HCEC 1CT (cell line): ENCODE measurements at places on chromosomes 1 and 21.

DNA sequence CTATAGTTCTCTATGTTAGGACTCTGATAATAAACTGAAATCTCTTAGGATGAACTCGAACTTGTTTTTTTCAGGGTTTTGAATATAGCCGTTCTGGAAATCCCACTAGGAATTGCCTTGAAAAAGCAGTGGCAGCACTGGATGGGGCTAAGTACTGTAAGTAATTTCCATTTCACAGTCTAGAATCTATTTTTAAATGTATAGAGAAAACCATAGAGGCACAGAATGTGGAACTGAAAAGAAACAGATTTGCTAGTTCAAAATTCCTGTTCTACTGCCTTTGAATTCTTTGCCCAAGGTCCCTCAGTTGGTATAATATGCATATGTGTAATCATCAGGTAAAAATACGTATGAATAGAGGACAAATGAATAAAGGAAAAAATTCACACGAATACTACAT lies 4.8 kb downstream of the CTH start:
- DNase-seq = no peak

DNA sequence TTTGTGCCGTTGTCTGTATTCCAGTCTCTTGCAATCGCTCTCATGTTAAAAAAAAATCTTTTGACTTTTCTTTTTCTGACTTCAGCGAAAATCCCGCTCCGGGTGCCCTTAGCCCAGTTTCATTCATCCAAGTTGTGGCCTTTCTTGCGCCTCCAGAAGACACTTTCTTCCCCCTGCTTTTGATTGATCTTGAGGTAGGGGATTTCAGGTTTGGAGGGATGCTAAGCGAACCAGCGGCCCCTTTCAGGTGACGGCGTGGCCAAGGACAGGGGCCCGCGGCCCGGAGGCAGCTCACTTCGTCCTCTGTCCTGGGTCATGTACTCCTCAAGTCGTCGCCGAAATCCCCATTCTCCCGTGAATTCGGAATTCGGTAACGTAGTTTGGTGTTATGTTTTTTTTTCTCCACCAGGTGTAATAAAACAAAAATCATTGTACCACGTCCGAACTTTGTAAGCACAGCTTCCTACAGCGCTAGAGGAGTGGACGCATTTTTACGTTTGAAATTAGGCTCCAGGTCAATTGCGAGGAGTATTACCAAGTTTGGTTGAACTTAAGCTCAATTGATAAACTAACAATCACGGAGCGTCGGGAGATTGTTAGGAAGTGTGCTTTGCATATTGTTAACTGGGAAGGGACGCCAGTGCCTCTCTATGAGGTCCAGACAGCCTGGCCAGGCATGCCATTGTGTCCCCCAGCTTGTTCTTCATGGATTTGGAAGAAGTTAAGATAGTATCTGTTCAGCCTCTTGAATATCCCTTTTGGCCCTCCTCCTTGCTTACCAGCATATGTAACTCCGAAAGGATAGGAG lies 1.1 kb downstream of the MRPS6 start:
- no peak for DNase-seq

DNA sequence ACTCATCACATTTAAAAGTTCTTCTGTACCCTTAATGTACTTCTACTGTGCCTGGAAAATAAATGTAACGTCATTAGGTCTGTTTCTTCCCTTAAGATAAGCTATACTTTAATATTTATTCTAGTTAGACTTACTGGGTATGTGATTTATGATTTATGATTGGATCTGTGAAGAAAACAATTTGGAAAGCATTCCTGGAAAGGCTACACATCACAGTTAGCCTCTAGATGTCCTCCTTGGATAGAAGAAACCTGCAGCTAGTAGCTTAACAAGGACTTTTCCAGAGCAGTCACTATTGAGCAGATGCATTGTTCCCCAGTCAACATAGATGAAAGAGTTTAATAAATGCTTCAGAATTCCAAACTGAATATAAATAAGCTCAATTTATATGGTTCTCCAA lies 22.2 kb upstream of the ABL2 start:
- peak; percentile 61 for DNase-seq

DNA sequence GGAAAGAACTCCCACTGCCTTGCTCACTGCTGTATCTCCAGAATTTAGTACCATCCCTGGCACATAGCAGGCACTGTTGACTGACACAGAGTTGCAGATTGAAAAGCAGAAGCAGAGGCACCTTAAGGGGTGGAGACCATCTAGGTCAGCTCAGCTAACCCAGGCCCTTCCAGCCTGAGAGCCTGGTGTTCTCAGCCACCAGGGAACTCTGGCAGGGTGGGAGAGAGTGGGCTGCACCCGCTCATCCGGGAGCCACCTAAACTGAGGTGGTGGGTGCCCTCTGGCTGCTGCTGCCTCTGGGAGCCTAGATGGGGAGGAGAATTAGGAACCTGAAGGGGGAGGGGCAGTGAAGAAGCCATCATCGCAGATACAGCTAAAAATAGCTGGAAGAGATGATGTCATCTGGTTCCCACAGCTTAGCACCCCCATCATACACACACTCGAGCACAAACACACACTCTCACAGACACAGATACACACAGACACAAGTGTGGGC lies 1.5 kb upstream of the TSPAN1 start:
- DNase-seq = no peak

DNA sequence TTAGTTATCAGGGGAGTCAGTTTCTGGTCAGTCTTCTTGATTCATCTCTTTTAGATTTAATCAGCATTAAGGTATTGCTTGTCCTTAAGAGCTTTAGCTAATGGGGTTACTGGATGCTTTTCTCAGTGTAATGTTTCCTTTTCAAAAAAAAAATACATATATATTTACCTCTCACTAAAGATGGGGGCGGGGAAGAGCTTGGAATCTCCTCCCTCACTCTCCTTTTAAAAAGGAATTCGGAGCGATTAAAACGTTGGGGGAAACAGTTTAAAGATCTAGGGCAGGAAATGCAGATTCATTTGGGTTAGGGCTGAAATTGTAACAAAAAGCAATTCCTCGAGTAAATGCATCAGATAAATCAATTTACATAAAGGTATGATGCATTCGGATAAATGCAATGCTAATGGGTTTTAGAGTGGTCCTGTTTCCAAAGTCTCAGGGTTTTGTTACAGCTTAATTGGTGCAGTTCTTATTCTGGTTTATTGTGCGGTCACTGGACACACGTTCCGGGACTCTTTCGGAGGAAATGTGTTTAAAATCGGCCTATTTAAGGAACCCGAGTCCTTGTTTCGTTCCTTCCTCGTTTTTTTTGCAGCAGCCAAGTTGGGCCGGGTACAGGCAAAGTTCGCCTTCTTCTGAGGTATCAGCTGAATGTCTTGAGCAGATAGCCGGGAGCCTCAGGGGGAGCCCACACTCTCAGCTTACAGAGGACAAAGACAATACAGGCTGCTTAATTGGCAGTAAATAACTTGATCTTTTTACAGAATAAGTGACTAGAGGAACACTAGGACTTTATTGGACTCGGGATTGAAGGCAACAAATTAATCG lies 1.6 kb downstream of the LMO4 start:
- DNase-seq = peak; percentile 42

DNA sequence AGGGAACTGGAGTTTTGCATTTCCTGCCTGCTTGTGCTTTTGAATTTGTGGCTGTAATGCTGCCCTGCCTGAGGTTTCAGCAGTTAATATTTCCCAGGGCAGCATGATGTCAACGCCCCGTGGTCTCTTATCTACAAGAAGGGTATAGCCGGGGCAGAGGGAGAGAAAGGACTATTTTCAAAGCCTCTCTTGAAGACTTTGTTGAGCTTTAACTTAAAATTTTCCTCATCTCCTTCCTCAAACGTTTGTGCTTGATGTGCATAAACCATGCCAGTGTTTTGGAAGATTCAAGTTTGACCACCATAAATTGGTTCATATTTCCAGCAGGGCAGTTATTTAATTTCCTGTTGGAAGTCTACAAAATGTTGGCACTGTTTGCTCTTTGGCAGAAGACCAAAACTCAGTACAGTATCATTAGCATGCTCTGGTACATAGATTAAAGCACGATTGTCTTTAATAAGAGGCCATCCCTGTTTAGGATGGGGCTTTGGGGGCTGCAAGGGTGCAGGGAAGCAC lies 43.4 kb downstream of the ROR1 start:
- DNase-seq = no peak

GRCh38 chr1:175715742-175716141 lies 27.7 kb downstream of the TNR start:
- no peak for DNase-seq

DNA sequence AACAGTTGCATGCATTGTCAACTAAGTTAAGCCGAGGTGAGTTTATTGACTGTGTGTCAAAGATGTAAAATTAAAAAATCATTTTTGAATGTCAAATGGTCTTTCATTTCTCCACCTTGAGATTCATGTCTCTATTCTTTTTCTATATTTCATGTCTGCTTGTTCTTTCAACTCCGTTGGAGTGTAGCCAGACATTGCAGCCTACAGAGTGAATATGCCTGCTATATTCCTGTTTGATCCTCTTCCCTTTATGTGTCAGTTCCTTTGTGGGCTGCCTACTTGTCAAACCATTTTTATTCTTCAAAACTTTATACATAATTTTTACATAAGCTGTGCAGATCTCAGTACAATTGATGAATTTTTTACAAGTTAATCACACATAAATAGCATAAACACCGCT lies 1325.8 kb upstream of the PRMT6 start:
- no peak for DNase-seq

DNA sequence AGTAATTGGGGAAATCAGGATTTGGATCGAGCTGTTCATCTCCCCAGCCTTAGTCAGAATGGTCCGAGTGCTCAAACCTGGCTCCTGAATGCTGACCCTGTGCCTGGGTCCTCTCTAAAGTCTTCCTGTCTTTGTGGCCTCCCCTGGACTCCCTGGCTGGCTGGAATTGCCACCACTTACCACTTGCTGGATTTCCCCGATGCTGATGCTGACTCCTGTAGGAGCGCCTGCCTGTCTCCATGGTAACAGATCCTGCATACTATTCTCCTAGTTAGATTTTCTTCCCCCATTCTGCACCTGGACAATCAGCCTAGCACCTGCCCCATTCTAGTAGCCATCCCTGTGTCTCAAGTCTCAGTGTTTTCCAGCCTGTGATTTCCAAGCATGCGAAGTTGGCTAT lies 382.2 kb upstream of the ESRRG start:
- DNase-seq = no peak

DNA sequence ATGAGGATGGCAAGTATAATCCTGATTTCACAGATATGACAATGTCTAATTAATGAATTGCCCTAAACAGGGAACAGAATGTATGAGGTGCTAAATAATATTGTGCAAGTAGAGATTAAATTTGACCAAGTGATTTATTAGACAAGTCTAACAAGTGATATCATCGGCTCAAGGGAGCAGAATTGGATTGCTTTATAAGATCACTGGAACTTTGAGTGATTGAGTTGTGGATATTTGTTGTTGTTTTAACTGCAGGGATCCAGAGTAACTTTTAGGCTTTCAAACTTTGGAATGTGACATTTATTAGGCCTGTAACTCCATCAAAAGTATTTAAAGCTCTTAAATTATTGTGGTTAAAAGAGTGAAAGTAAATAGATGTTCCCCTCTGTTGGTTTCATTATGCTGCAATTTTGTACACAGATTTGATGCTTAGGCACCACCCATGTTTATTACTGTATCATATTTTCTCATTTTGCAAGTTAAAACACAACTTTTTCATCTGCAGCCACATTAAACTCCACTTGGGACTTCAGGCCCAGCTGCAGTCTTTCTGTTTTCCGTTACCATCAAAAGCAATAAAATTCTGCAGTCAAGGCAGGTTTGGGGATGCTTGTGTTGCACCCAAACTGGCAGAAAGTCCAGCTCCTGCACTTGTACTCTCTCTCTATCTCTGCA lies 206.6 kb downstream of the HLX start:
- DNase-seq = no peak

- DNase-seq = no peak
Observed at GRCh38 chr1:25872713-25873112, 2.8 kb downstream of the PAQR7 start.

GRCh38 chr1:10915594-10915993 lies 96.9 kb upstream of the TARDBP start:
- no peak for DNase-seq
